ENCODE measurements at places on chromosomes 16 and 17.

GRCh38 chr16:83308414-83308813 is 499.4 kb upstream of the HSBP1 start:
- no peak for DNase-seq

GRCh38 chr17:40452921-40453378 is 9.7 kb downstream of the IGFBP4 start:
- no peak for DNase-seq

GRCh38 chr17:32596628-32597027 is 109.8 kb downstream of the CDK5R1 start:
- no peak for DNase-seq

GRCh38 chr16:19926449-19927390 is 42.1 kb upstream of the GPRC5B start:
- no peak for DNase-seq

- no peak for DNase-seq
Observed at GRCh38 chr16:85058909-85059308, 31.3 kb downstream of the KIAA0513 start.

GRCh38 chr17:63125987-63126386 is 160.0 kb downstream of the TANC2 start:
- DNase-seq: no peak

GRCh38 chr17:73824321-73824720 is 180.1 kb upstream of the SDK2 start:
- DNase-seq: no peak

All from mesothelial cell of epicardium (in vitro differentiated cells).